ENCODE measurements at places on chromosomes 1 and 21.

DNA sequence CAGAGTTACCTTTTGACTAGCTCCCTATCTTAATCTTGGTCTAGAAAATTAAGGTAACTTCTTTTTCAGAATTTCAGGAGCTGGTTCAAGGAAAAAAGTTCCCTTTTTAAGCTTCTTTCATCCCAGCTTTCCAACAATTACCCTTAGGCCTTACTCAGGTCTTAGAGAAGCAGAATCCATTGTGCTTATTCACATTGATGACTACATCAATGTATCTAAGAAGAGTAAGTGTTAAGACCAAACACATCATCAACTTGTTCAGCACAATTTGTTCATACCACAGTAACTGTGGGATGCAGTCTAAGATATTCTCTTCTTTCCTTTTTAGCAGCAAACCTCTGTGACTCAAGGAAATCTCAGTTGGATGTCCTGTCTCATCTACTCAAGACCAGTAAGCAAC is 4.1 kb downstream of the MRPL9 start:
- DNase-seq: no peak

DNA sequence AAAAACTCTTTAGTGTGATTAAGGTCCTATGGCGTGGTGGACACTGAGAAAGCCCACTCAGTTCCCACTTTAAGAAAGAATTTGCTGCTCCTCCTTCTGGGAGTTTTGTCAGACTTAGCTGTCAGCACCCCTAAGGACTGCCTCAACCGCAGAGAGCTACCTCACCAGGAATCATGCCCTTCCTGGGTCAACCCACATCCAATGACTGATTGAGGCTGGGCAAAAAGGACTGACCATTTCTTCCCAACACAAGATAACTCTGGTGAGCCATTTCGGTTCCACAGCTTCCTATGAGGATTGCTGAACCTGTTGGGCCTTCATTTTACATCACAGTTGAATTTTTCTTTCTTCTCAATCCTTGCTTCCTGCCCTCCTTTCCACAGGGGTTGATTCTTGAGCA is 197.9 kb downstream of the NCAM2 start:
- no peak for DNase-seq

GRCh38 chr1:233673947-233674431 is 60.1 kb downstream of the KCNK1 start:
- DNase-seq: peak; percentile 5

GRCh38 chr1:118918940-118919259 is 69.2 kb downstream of the TBX15 start:
- DNase-seq: no peak

- no peak for DNase-seq
Measured at GRCh38 chr1:107450899-107451664, 310.2 kb downstream of the NTNG1 start.

Measured in HTR-8/SVneo (cell line).